ENCODE measurements at places on chromosomes 1 and 21.
A peak's percentile ranks its signal among the peaks of the same experiment; 100 is the strongest.

DNA sequence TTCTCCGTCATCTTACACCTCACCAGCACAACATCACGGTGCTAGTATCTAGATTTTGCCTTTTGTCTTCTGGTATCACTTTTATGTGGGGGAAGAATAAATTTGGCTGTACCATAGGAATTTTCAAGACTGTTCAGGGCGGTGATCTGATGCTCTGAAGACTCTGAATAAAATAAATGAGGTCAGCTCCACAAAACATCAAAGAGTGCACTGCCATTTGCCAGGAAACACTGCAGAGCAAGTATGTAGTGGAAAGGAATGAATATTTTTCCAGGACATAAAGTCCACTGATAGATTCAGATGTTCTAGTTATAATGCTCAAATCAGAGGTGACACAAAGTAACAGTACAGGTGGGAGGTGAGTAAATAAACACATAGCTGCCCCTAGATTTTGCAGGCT is 56.3 kb downstream of the ZP4 start:
- DNase-seq = no peak

- no peak for DNase-seq
These were observed 84.4 kb downstream of the HSF2BP start for GRCh38 chr21:43574741-43575472.

DNA sequence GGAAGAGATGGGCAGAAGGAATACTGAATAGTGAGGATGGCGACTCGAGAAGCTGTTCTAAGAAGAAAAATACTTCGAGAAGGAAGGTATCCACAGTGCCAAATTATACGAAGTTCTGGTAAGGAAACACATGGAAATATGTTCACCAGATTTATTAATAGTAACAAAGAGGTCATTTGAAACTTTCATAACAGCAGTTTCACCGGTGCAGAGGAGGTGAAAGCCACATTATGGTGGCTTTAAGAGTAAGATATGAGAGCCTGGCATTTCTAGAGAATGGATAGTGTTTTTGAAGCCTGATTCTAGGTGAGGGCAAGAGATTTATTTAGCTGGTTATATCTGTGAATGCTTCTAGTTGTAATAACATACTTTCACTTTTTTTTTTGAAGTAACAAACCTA is 56.2 kb downstream of the DPYD start:
- no peak for DNase-seq

DNA sequence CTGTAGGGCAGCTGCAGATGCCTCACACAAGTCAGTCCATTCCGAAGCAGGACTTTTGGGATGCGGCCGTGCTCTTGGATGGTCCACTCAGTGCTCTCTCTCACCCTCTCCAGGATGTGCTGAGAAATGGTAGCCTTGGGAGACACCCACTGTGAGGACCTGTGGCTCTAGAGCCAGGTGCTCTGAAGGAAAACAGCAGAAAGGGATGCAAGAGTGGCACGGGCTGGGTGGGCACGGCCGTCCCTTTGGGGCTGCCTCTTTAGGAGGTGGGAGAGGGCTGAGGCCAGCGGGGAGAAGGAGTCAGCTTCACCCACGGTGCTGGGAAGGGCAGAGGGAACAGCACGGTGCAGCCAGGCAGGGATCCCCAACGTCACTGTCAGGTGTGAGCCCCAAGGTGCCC is 106.1 kb downstream of the RIPK4 start:
- DNase-seq = no peak

GRCh38 chr1:10074852-10075730 is 42.3 kb downstream of the UBE4B start:
- no peak for DNase-seq

DNA sequence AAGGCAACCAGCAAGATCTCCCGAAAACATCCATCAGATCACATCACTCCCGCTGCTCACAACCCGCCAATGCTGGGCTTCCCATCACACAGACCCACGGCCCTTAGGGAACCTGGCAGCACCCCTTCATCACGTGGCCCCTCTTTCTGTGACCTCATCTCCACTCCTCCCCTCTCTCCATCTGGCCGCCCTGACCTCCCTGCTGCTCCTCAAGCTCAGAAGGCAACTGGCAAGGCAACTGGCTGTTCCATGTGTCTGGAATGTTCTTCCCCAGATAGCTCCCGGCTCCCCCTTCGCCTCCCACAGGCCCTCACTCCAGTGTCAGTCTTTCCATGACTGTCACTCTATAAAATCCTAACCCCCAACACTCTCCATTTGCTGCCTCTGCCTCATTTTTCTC is 113.0 kb upstream of the ERG start:
- no peak for DNase-seq

DNA sequence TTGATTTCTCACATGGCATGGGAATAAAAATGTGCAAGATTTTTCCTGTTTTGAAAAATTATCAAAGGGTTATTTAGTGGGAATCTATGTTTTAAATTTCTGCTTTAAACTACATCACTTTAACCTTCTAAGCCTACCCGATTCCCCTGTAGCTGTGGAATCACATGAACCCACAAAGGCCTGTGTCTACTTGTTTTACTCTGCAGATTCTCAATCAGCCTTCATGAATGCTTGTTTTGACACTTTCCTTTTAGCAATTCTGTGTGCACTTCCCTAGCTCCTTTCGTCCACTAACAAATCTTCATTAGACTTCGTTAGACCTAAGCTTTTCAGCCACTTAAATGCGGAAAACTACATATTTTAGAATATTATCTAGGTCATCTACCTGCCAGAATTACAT is 56.0 kb upstream of the C1orf21 start:
- DNase-seq = no peak

GRCh38 chr1:157147906-157148700 is 9.9 kb upstream of the ETV3 start:
- DNase-seq = no peak

DNA sequence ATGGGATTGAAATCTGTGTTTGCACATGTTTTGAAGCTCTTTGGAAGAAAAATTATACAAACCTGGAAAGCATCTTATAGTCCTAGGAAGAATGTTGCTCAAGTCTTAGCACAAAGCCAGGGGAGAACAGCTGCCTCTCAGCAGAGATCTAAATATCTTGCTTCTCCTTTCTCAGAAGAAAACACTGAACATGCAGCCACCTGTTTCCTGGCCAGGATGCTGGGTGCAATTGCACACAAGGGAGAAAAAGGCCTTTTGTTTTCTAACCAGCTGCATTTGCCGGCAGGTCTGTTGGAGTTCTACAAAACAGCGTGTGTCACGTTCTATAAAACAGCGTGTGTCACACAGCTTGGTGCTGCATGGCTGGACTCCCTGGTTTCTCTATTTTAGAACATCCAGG is 259.6 kb upstream of the PLD5 start:
- no peak for DNase-seq

GRCh38 chr1:204483791-204484190 is 10.8 kb downstream of the PIK3C2B start:
- no peak for DNase-seq

- DNase-seq = no peak
These were observed 57.5 kb downstream of the ENAH start for GRCh38 chr1:225595452-225595851.

- DNase-seq = no peak
These were observed 46.8 kb downstream of the COL18A1 start for GRCh38 chr21:45451771-45452182.

DNA sequence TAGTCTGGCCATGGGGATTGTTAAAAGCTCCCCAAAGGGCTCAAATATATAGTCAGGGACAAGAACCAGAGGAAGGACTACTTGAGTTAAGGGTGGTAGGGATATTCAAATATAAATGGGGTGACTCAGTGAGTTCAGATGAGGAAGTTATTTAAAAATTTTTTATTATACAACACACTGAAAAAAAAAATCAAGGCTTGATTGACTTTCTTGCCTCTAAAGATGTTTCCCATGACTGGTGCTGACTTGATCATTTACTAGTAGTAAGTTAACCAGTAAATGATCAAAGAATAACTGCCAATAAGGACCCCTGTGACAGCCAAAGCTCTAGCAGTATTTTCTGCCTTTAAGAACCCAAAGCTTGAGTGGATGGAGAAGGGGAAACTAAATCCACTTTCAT is 357.6 kb upstream of the NR5A2 start:
- no peak for DNase-seq

GRCh38 chr21:37592496-37592895 is 225.9 kb downstream of the DYRK1A start:
- DNase-seq = no peak

DNA sequence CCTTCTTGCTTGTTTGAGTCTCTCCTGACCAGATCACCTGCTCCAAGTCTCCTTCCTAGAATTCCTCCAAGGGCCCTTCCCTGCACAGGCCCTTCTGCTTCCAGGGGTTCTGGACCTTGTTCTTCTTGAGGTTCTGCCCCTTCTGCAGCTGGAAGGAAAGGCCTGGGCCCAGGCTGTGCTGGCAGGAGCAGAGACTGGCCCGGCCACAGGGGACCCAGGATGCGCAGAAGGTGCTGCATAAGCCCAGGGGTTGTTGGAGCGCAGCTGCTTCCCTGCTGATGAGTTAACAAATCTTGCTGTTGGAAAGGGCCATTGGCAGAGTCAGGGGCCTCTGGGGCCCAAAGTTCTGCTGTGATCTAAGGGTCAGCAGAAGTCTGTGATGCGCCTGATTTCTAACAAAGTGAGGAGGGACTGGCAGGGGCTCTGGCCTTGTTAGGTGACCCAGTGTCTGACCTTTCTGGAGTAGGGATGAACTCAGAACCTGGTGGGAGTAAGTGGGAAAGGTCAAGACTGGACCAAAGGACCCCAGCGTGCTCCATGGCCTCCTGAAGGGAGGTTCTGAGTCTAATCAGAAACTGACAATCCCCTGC is 509.8 kb downstream of the PTPRU start:
- no peak for DNase-seq

DNA sequence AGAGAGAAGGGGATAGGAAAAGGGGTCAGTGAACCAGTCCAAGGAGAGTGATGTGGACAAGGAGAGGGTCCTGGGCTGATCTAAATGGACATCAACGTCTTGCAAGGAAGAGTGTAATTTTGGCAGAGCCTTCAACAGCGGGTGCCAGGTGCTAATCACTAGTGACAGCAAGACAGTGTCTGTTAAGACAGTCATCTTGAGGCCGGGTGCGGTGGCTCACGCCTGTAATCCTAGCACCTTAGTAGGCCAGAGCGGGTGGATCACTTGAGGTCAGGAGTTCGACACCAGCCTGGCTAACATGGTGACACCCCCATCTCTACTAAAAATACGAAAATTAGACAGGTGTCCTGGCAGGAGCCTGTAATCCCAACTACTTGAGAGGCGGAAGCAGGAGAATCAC is 12.2 kb upstream of the PADI6 start:
- DNase-seq = no peak

DNA sequence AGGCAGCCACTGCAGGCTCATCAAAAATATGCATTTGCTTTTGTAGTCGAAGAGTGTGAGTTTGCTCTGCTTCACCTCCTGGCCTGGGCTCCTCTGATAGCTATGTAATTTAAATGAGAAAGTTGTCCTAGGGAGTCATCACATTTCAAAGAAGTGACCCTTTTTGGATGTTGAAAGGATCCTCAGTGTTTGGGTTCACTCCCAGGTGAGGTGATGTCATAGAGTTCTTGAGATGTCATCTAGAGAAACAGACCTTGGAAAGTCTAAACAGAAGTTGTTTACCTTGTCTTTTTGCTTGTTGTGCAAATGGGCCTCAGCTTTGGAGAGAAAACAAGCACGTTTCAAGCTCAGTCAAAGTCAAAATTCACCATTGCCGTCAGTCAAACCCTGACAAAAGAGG is 92.0 kb upstream of the BARHL2 start:
- DNase-seq = no peak

GRCh38 chr1:28172713-28173150 is 3.8 kb downstream of the PTAFR start:
- DNase-seq = peak; percentile 2

GRCh38 chr21:34583926-34584563 is 30.9 kb downstream of the RCAN1 start:
- DNase-seq = no peak

DNA sequence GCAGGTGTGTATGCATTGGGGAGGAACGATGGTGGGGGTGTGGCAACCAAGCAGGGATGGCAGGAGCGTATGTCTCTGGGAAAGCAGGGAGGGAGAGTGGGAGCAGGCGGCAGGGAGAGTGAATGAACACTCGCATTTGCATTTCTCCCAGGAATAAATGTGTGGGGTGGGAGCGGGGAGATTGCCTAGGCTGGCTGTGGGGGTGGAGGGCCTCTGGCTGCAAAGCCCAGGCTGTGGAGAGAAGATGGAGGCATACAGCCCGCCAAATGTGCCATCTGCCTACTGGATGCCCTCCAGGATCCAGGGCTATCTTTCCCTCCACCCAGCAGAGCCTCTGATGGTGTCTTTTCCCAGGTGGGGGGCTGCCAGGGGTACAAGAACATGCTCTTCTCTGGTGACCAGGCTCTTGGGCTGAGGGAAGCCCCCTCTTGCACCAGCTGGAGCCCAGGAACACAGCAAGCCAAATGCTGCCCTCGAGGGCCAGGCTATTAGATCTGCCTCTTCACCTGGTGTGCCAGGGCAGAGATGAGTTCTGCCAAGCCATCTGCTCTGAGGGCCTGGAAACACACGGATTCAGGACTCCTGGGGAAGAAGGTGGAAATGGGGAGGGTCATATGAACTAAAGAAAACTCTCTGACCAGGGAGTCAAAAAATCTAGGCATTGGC is 1.7 kb upstream of the OPTC start:
- DNase-seq = no peak

- no peak for DNase-seq
These were observed 11.3 kb downstream of the COA7 start for GRCh38 chr1:52686830-52687229.

DNA sequence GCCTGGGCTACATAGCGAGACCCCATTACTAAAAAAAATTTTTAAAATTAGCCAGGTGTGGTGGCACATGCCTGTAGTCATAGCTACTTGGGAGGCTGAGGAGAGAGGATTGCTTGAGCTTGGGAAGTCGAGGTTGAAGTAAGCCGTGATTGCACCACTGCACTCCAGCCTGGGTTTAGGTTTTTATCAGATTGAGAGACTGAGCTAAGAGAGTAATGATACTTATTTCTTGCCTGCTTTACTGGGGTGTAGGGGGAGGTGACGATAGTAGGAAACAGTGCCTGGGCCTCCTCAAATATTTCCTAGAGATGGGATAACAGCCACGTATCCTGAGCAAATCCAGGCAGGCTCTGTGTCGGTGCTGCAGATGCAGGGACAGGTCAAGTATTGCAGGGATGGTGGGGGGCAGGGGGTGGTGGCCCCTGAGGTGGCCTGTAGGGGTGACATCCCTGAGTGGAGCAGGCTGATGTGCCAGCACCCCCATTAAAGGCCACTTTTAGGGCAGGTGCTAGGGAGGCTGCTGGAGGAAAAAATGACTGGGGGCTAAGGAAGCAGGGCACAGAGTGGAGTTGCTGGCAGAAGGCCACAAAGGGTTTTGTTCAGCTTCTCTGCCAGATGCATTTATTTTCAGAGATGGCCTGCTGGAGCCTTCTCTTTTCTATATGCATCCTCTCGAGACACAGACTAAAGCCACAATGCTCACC is 130.5 kb downstream of the RHOU start:
- no peak for DNase-seq
